GM04503 (cell line): ENCODE measurements at places on chromosomes 1 and 21.

DNA sequence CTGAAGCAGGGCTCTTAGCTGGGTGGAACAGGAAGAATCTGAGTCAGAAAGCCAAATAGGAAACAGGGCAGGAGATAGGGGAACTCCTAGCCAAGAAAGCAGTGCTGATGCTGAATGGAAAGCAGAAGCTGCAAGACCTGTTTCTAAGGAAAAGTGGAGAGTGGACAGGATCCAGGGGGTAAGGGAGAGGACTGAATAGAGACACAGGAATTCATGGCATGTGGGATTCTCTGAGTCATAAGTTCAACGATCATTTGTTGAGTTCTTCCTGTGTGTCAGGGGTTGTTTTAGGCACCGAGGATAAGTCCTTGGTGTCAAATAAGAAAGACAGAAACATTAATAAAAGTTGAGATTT, 153.8 kb upstream of the FGGY start:
- DNase-seq, result peak; percentile 98

DNA sequence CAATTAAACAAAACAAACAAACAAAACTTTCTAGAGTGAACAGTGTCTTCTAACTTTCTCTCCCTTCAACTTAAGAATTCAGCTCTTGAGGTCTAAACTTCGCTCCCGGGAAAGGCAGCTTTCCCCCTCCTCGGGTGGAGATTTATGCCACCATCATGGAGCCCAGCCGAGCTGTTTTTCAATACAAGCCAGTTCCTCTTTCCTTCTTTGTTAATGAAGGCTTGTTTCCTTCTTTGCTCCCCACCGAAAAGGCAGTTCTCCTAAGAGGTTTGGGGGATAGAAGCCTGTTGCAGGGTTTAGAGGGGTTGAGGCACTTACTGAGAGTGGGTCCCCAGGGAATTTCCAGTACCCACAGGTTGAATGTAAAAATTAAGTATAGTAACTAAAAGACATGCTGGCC, 26.5 kb downstream of the OLIG1 start:
- DNase-seq, result no peak

GRCh38 chr1:172443666-172444453, at the start of gene PIGC:
Gene PIGC (minus strand): TSS chr1:172444069. CDS start chr1:172442622, 1,447 bp downstream.
- peak; percentile 32 for DNase-seq

- no peak for DNase-seq
Observed at GRCh38 chr1:220219865-220220698, 52.2 kb downstream of the RAB3GAP2 start.

GRCh38 chr1:30930631-30931173, 22.1 kb upstream of the SDC3 start:
- no peak for DNase-seq

DNA sequence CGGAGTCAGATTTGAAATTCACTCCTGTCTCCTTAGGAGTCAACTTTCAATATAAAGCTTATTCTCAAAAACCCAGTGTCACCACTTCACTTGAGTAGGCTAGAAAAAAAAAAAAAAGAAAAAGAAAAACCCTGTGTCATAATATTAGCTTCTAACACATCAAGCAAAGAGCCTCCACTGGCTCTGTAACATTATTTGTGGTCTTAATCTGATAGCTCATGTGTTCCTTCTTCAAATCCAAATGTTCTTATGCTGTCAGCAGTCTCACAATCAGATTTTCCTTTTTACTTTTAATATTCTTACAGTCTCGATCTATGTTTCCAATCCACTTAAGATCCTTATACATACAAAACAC, 26.1 kb upstream of the PSMG1 start:
- no peak for DNase-seq
